ENCODE measurements at places on chromosomes 2 and 18.
A peak's percentile ranks its signal among the peaks of the same experiment; 100 is the strongest.

DNA sequence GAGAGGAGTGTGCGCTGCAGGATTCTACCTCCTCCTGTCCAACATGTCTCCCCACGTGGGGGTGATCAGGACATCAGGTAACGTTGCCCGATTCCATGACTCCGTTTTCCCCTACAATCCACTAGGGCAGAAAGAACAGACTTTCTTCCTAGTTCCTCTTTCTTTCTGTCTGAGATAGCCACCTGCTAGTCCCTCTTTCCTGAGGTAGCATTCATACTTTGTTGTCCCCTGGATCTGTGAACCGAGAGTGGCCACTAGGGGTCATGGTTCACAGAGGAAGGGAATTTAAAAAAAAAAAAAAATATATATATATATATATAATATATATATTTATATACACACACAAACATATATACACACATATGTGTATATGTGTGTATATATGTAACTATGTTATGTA lies 210.0 kb upstream of the ZNF521 start:
- peak; percentile 27 for DNase-seq

- DNase-seq: no peak
These were observed 430.7 kb downstream of the CDH2 start for GRCh38 chr18:27746241-27746640.

- no peak for DNase-seq
These were observed 247.1 kb upstream of the UBE2E3 start for GRCh38 chr2:180733330-180733729.

- no peak for DNase-seq
These were observed 863 bp downstream of the ECEL1 start for GRCh38 chr2:232486558-232487384.

DNA sequence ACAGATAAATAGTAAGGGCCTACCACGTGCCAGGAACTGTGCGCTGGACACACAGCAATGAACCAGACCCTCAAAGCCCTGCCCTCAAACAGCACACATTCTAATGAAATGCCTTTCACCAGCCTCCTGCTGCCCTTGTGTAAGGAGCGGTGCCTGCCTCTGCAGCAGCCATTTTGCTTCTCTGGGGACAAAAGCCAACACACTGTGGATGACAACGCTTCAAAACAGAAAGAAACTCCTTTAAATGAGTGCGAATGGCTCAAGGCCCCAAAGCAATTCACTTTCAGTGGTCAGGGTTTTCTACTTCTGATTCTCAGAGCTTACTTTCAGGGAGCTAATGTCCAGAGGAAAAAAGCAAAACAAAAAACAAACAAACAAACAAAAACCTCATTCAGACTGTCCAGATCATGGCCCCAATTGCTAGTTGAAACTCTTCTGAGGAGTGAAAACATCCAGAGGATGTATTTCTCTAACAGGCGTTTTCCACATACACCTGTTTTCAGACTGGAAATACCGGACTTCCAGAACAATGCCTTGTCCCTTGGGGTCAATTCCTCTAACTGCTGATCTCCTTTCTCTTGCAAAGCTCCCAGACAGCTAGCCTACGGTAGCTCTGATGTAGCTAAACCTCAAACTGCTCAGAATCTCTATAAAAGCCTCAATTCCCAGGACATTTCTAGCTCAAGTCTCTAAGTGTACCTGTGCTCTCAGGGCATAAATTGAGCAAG lies 323.3 kb upstream of the ZNF521 start:
- no peak for DNase-seq

GRCh38 chr2:179677077-179677688 lies 184.2 kb downstream of the ZNF385B start:
- DNase-seq: no peak

GRCh38 chr2:88666576-88666975 lies 24.9 kb upstream of the RPIA start:
- no peak for DNase-seq

DNA sequence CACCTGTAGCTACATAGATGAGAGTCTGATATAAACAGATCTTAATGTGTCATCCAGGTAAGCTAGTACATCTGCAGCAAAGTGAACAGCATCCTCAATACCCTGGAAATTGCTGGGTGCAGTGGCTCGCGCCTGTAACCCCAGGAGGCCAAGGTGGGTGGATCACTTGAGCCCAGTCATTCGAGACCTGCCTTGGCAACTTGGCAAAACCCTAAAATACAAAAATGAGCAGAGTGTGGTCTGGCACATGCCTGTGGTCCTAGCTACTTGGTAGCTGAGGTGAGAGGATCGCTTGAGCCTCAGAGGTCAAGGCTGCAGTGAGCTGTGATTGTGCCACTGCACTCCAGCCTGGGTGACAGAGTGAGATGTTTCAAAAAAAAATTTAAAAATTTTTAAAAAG lies 233.9 kb upstream of the SP5 start:
- no peak for DNase-seq

DNA sequence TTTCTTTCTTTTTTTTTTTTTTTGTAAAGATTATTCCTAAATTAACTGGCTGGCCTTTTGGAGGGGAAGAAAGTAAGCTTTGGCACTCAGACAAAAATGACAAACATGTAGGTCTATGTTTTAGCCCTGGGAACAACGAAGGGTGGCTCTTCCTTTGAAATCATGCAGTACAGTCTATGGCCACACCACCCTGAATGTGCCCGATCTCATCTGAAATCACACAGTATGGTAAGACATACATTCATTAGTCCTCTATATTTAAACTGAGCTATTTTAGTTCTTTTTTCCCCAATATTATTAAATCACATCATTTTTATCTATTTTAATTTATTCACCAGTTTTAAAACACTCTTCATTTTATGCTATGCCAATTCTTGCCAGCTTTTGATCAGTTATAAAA lies 48.2 kb downstream of the PLA2R1 start:
- no peak for DNase-seq

GRCh38 chr2:106197878-106198277 lies 3.8 kb upstream of the UXS1 start:
- peak; percentile 66 for DNase-seq

DNA sequence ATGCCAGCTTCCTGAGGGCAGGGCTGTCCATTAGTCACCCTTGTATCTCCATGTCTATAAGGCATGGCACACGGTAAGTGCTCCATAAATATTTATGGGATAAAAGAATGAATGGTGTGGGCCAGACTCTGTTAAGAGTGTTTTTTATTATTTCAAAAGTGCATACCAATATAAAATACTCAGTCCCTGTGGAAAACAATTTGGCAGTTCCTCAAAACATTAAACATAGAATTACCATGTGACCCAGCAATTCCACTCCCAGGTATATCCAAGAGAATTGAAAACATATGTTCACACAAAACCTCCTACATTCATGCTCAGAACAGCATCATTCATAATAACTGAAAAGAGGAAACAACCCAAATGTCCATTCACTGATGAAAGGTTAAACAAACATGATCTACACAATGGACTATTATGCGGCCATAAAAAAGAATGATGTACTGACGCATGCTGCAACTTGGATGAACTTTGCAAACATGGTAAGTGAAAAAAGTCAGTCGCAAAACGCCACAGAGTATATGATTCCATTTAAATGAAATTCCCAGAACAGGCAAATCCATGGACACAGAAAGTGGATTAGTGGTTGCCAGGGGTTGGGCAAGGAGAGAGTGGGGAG lies 69.1 kb upstream of the TCF7L1 start:
- DNase-seq: no peak
